Tibial artery (tissue), 4 donors: ENCODE measurements at places on chromosomes 1 and 21.

DNA sequence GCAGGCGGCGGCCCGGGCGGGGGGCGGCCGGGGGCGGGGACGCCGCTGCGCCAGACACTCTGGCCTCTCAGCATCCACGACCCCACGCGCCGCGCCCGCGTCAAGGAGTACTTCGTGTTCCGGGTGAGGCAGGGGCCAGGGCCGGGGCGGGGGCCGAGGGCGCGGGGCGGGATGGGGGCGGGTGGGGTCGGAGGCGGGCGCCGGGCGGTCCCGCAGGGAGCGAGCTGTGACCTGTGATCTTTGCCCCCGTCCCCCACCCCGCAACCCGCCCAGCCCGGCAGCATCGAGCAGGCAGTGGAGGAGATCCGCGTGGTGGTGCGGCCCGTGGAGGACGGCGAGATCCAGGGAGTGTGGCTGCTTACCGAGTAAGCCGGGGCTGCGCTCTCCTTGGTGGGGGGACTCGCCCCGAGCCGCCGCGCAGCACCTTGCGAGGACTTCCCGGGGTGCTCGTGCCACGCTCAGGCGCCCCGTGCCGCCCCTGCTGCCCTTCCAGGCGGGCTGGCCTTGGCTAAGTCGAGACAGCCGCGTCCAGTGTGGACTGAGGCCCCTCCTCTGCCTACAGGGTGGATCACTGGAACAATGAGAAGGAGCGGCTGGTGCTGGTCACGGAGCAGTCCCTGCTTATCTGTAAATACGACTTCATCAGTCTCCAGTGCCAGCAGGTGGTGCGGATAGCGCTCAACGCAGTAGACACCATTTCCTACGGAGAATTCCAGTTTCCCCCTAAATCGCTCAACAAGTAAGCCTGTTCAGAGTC, 514 bp downstream of the TPRG1L start:
- no peak for DNase-seq

DNA sequence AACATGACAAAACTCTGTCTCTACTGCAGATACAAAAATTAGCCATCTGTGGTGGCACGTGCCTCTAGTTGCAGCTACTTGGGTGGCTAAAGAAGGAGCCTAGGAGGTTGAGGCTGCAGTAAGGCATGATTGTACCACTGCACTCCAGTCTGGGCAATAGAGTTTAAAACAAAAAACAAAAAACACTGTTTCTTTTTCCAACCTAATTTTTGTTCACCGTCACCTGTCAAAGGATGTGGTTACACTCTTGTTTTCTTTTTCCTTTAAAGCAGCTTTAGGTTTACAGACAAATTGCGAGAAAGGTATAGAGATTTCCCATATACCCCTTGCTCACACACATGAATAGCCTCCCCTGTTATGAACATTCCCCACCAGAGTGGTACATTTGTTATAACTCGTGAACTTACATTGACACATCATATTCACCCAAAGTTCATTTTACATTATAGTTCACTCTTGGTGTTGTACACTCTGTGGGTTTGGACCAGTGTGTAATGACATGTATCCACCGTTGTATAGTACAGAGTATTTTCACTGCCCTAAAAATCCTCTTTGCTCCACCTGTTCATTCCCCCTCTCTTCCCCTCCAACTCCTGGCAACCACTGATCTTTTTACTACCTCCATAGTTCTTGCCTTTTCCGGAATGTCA, 26.2 kb downstream of the SMG7 start:
- DNase-seq, result no peak

DNA sequence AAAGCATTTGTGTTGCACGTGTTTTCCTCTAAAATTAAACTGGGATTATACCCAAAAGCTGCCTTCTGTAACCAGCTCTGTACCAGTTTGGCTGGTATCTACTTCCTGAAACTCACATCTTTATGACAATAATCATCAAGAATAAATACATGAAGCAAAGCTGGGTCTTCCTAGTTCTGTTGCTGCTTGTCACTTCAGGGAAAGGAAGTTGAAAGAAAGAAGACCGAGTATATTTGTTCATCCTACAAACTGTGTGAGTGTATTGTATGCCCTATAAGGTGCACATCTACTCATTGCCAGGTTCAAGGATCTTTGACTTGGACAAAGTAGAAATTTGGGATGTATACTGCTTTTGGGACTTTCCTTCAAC, 29.1 kb upstream of the IFNGR2 start:
- DNase-seq, result no peak

GRCh38 chr1:19034721-19035120, 78.2 kb upstream of the IFFO2 start:
- DNase-seq, result peak; percentile 51

GRCh38 chr1:38624336-38625039, 235.1 kb downstream of the RRAGC start:
- no peak for DNase-seq

DNA sequence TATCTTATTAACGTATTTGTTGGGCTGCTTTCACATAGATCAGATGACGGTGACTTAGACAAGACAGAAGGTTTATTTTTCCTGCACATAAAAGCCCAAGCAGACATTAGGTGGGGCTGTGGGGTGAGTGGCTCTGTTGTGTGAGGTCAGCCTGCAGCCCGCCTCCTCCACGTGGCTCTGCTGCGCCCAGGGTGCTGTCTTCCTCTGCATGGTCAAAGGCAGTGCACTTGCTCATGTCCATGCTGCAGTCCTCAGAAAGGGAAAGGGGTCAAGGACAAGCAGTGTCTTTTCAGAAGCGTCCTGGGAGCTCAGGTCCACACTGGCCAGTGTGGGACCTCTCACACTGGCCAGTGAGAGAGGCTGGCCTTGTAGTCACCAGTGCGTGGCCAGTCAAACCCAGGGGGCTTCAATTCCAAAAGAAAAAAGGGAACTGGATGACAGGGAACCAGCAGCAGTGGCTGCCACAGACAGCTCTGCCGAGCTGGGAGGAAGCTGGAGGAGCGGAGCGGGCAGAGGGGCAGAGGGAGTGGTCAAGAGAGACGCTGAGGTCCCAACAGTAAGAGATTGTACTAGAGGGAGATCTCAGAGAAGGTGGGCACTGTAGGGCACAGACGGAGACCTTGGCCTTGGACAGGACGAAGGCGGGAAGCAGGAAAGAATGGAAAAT, 35.9 kb upstream of the SLC45A1 start:
- peak; percentile 41 for DNase-seq

DNA sequence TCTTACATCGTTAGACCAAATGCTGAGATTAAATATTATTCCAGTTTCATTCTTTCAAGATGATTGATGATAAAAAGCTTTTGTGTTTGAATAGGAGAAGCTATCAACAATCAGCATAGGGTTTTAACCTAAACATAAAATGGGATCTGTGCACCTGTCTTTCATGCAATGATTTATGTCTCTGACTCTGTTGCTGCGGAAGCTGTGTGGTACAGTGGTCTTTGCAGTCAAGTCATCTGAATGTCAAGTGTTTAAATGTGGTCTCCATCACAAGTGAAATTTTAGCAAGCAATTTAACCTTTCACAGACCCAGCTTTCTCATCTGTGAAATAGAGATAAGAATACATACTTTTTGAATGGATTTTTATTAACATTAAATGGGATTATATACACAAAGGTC, 107.2 kb downstream of the PLPPR5 start:
- DNase-seq, result no peak

DNA sequence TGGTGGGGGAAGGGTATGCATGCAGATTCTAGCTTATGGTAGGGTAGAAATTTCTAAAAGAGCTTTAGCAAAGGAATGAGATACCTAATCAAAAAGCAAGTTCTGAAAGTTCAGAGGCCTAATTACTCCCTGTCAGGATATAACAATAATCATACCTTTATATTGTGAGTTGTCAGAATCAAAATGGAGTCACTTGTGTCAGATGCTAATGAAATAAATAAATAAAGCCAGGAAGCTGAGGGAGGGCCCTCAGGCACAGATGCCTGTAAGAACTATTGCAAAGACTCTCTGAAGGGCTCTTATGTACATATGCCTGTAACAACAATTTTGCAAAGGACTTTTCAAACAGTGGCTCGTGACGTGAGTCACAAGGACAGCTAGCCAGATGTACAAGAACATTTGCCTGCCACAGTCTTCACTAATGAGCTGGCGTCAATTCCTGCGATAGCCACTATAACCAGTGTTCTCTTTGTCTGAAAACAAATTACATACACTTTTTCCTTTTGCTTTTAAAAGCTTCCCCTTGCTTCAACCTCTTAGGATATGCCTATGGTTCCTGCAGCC, 27.4 kb upstream of the DNASE2B start:
- DNase-seq, result no peak

- DNase-seq, result peak; percentile 36
Observed at GRCh38 chr1:111516005-111516535, 12.6 kb upstream of the ADORA3 start.

DNA sequence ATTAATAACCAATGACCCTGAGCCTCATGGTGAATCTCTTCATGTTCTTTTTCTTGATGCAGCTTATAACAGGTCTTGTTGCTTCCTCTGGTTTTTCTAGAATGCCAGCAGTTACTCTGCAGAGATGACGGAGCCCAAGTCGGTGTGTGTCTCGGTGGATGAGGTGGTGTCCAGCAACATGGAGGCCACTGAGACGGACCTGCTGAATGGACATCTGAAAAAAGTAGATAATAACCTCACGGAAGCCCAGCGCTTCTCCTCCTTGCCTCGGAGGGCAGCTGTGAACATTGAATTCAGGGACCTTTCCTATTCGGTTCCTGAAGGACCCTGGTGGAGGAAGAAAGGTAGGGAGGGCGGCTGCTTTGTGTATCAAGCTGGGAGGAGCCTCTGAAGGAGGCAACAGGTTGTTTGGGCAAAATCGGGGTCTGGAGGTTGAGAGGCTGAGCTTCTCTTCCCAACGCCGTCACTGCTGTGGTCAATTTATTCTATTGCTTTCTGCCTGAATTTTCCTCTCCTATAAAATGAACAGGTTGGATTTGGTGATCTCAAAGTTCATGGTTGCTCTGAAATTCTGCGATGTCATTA, 6.7 kb downstream of the ABCG1 start:
- DNase-seq, result no peak

DNA sequence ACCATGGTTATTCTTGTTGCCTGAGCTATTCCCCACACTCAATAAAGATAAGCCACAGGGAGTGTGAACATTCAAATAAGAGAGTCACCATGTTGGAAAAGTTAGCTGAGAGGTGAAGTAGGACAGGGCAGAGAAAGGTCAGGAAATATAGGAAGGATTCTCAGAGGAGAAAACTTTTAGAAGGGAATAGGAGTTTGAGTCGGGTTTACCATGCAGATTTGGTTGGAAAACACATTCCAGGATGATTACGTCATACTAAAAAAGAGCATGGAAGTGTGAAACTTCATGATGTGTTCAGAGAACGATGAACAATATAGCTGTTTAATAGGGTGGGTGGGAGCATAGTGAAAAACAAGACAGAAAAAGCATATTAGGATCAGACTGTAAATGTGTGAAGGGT, 1125.3 kb upstream of the ADGRL2 start:
- no peak for DNase-seq

DNA sequence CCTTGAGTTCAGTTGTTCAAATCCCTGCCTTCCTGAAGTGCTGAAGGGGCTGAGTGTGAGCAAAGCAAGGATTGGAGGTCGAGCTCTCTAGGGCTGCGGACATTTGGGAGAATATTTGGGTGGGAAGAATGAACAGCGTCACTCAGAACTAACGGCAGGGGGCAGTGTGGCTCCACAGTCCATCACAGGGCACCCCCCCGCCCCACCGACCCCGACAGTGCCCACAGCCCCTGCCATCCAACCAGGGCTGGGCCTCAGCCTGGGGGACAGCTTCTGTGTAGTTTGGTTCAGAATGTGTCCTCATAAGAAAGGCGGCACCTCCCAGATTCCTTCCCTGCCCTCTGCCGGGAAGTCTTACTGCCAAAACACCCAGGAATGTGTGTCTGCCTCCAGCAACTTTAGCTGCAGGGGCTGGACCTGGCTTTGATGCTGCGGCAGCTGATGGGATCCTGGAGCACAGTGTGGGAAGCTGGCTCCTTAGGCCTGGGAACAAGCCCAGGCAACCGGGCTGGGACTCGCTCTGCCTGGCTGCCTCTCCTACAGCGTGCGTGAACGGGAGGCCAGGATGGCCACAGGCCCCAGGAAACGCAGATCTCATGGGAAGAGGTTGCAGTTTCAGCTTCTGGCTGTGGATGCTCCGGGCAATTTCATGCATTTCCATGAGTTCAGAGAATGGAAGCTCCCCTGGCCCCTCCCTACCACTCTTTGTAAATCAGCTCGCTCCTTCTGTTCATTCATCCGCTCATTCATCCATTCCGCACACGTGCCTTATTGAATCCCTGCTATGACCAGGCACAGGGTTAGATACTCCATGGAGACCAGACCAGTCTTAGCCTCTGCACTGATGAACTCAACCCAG, 104.9 kb upstream of the TMPRSS2 start:
- DNase-seq, result peak; percentile 90

DNA sequence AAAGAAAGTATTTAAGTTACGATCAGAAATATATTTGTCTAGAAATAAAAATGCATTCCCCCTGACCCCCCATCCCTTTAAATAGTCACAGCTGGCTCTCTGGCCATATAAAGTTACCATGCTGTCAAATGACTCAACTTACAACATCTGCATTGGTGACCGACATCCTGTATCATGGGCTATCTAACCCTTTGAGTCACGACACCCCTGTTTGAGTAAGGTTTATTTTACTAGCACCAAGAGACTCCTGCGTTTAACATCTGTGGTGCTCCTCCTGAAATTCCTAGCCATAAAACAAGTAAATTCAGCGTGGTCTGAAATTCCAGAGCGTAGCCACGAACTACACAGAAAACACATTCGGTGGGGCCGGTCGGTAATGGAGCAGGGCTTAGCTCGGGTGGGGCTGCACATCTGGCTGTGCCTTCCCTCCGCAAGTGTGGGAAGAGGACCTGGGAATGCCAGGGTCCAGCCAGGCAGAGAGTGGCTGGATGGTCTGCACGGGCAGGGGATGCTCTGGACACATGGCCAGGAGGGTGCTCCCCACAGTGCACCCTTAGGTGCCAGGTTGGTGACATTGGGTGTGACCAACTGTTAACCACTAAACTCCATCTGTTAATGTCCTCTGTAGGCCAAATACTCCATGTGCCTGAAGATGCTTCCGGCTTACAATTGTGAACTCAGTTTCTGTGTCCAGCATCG, 53.0 kb upstream of the CLDN14 start:
- DNase-seq, result no peak

GRCh38 chr1:32307324-32307723, 15.4 kb downstream of the HDAC1 start:
- DNase-seq, result no peak

DNA sequence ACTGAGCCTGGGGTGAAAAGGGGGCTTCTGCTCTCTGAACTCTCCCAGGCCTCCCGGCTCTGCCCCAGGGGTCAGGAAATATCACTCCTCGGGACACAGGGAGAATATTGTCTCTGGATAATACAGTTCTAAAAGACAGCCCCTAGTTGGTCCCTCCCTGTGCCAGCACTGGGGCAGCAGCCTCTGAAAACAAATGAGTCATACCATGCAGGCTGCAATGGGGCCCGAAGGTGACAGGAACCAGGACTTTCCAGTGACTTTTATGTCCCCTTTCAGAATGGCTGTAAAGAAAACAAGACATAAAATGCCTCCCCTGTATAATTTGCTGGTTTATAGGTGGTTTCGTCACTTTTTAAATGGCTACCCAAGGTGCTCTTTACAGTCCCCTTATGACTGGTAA, 360.0 kb downstream of the NPHP4 start:
- DNase-seq, result no peak

GRCh38 chr1:208135354-208135753, 108.8 kb downstream of the PLXNA2 start:
- DNase-seq, result peak; percentile 57
